SK-N-SH (cell line): ENCODE measurements at places on chromosomes 7 and 10.

DNA sequence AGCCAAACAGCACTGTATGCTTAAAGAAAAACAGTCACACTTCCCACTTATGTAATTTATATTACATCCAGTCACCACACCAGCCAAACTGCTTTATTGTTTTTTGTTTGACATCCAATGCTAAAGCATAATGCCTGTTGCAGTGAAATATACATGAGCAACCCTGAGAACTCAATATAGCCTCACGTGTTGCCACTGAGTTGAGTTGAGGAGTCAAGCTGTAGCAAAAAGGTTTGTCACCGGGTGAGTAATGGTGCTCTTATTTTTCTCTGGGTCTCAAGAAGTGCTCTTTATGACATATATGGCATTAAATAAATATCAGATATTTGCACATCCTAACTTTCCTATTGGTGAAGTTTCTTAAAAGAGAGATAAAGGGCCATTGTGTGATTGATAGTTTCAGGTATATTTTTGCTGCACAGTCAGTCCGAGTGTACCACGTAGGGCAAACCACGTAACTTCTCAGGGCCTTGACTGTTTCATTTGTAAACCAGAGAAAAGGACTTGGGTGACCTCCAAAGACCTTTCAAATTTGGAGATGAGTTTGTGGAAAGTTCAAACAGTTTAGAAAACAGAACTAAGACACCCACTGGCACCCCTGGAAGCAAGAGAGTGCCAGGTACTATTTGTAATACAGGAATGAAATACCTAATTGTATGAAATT lies 168.5 kb downstream of the CFTR start:
- H3K4me3 ChIP-seq: no peak overlapping the region
- 0 out of 2 replicates have a peak, but pooled peaks cover 4% of the 10 kb centered on the region for H3K4me1 ChIP-seq
- no peaks in the 10 kb centered on the region for H3K36me3 ChIP-seq
- no peaks in the 10 kb centered on the region for H3K27me3 ChIP-seq
- no peak overlapping the region for H3K27ac ChIP-seq

- H3K4me1 ChIP-seq: no peaks in the 10 kb centered on the region
- no peak overlapping the region for H3K4me3 ChIP-seq
- H3K36me3 ChIP-seq: no peaks in the 10 kb centered on the region
Measured at GRCh38 chr7:156157409-156158012, 345.2 kb upstream of the SHH start.

DNA sequence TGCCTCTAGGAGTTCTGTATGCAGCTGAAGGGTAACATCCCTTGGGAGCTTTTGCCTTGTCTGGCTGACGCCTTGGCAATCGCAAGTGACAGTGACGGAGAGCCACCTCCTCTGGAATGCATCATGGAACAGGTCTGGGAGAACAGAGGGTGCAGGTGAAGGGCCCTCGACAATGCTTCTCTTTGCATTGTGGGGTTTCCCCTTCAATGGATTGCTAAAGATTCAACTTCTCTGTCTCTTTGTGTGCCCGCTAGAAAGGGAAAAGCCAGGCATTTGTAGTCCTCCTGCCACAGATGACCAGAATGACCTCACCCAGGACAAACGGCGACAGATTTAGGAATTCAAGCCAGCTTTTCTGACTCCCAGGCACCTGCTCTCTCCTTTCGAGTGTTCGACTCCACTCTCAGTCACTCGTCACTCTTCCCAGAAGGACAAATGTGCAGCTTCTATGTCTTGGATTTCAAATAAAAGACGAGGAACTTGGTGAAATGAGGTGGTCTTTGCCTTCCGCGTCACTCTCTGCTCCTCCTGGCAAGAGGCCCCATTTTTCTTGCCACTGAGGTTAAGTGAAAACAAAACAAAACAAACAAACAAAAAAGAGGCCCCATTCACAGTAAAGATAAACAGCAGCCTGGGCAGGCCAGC lies 26.1 kb downstream of the IL2RA start:
- no peaks in the 10 kb centered on the region for H3K36me3 ChIP-seq
- no peak for DNase-seq
- H3K27me3 ChIP-seq: peaks cover 26% of the 10 kb centered on the region; the same call in 1 of the 2 replicates
- H3K4me1 ChIP-seq: no peaks in the 10 kb centered on the region
- no peak overlapping the region for H3K4me3 ChIP-seq
- H3K27ac ChIP-seq: no peak overlapping the region

DNA sequence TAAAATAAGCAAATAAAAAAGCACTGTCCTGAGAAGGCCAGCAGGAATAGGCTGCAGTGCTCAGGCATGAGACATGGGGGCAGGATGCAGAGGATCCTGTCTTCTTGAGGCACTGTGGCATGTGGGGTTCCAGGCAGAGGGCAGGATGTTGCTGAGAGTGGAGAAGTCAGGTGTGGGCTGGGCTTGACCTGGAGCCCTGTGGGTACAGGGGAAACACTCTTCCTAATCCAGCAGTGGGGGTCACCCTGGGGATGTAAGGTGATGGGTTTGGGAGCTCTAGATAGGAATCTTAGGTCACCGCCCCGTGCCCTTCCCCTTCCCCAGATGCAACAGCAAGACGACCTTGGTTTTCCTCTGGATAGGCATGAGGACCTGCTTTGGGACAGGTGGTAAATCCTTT lies 13.6 kb downstream of the SUMF2 start:
- no peak for DNase-seq
- H3K36me3 ChIP-seq: peaks cover 25% of the 10 kb centered on the region
- no peak overlapping the region for H3K4me3 ChIP-seq
- H3K27ac ChIP-seq: no peak overlapping the region

- H3K4me1 ChIP-seq: peaks cover 10% of the 10 kb centered on the region; the same call in 1 of the 2 replicates
- H3K27ac ChIP-seq: no peak overlapping the region
- no peak for DNase-seq
- H3K36me3 ChIP-seq: no peaks in the 10 kb centered on the region
- H3K4me3 ChIP-seq: peak overlapping the region; percentile 32; the same call in 1 of the 2 replicates
Measured at GRCh38 chr10:117544004-117544701, 1.6 kb downstream of the EMX2 start.

GRCh38 chr10:117334066-117334465 lies 41.2 kb downstream of the PDZD8 start:
- no peaks in the 10 kb centered on the region for H3K27me3 ChIP-seq
- no peak for DNase-seq
- no peaks in the 10 kb centered on the region for H3K4me1 ChIP-seq
- H3K4me3 ChIP-seq: no peak overlapping the region
- peaks cover 22% of the 10 kb centered on the region for H3K36me3 ChIP-seq

GRCh38 chr10:76022366-76022765 lies 590.9 kb downstream of the LRMDA start:
- no peak overlapping the region for H3K4me3 ChIP-seq
- H3K36me3 ChIP-seq: no peaks in the 10 kb centered on the region
- peaks cover 12% of the 10 kb centered on the region for H3K4me1 ChIP-seq
- H3K27ac ChIP-seq: peak overlapping the region; percentile 48
- H3K27me3 ChIP-seq: no peaks in the 10 kb centered on the region
- DNase-seq: peak; percentile 42

DNA sequence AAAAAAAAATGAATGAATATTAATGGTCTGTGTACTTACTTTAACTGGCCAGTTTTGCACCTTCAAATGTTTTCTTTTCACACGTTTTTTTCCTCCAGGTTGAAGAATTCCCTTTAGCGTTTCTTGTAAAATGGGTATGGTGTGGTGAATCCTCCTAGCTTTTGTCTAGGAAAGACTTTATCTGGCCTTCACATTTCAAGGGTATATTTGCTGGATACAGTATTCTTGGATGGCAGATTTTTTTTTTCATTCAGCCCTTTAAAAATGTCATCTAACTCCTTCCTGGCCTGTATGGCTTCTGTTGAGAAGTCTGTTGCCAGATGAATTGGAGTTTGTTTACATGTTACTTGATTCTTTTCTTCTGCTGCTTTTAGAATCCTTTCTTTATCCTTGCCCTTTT lies 10.1 kb downstream of the SLC25A40 start:
- H3K4me1 ChIP-seq: no peaks in the 10 kb centered on the region
- no peak for DNase-seq
- no peak overlapping the region for H3K27ac ChIP-seq
- H3K4me3 ChIP-seq: no peak overlapping the region

GRCh38 chr7:95687759-95688343 lies 84.5 kb upstream of the DYNC1I1 start:
- peaks cover under 1% of the 10 kb centered on the region; the same call in 1 of the 2 replicates for H3K4me1 ChIP-seq
- no peak overlapping the region for H3K27ac ChIP-seq
- H3K27me3 ChIP-seq: no peaks in the 10 kb centered on the region; the same call in 1 of the 2 replicates
- no peak for DNase-seq
